Adrenal gland (tissue), 19 donors: ENCODE measurements at places on chromosomes 5 and 9. TPM values are rescaled to one million over a fixed set of nuclear protein-coding genes. Genes with fewer than 3 reads are reported as not detected.

Gene NTNG2
- total RNA-seq, result 20.1 TPM

Gene FRMD3
- total RNA-seq, result 32.9 TPM

Gene RPP25L
- 40.9 TPM for total RNA-seq

Gene MCC
- total RNA-seq, result 9.0 TPM

Gene CDKN2B
- 5.2 TPM for total RNA-seq

Gene SLC6A19
- not detected for total RNA-seq

Gene GFI1B
- total RNA-seq, result 0.78 TPM

Gene ADAMTS13
- total RNA-seq, result 3.3 TPM

Gene FBN2
- total RNA-seq, result 7.4 TPM

Gene CDX1
- not detected for total RNA-seq
